Vagina (tissue), 2 donors: ENCODE measurements at places on chromosomes 1 and 21.
A peak's percentile ranks its signal among the peaks of the same experiment; 100 is the strongest.

DNA sequence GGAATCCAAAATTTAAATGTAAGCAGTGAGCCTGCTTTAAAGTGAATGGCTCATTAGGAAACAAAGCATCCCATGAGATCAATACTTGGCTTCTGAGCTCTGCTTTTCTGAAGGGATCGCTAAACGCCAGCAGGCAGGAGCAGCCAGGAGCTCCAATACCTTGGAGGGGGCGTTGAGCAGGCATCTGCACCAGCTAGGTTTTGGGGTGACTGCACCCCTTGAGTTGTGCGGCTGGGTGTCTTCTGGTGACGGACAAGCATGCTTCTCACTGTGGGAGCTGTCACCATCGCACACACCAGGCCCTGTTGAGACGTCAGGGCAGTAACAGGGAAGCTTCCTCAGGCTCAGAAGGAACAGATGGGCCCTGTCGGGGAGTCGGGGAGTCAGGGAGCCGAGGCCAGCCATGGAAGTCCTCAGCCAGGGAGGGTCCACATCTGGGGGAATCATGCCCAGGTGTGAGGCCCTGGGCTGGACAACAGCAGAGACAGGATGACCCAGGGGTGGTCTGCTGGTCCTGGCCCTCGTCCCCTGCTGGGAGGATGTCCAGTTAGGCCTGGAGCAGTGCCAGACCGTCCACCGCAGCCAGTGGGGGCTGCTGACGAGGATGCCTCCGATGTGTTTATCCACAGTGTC, 57.9 kb upstream of the ADARB1 start:
- no peak for DNase-seq

DNA sequence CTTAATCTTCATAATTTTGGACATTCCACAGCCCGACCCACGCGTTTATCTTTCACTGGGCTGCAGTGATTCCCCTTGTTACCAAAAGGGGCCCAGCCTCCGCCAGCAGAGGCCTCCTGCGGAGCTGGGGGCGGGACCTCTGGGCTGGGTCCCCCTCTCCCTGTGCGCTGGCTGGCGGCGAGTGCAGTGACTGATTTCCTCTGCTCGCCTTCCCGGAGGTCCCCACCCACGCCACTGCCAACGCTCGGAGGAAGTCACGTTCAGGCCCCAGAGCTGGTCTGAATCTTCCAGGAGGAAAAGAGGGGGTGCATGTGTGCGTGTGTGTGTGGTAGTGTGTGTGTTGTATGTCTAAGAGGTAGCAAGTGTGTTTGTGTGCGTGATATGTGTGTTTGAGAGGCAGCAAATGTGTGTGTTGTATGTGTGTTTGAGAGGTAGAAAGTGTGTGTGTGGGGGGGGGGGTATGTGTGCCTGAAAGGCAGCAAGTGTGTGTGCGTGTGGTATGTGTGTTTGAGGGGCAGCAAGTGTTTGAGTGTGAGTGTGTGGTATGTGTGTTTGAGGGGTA, 35.0 kb upstream of the JAK1 start:
- peak; percentile 90 for DNase-seq

GRCh38 chr1:24928689-24929397, 1.2 kb downstream of the RUNX3 start:
- no peak for DNase-seq

DNA sequence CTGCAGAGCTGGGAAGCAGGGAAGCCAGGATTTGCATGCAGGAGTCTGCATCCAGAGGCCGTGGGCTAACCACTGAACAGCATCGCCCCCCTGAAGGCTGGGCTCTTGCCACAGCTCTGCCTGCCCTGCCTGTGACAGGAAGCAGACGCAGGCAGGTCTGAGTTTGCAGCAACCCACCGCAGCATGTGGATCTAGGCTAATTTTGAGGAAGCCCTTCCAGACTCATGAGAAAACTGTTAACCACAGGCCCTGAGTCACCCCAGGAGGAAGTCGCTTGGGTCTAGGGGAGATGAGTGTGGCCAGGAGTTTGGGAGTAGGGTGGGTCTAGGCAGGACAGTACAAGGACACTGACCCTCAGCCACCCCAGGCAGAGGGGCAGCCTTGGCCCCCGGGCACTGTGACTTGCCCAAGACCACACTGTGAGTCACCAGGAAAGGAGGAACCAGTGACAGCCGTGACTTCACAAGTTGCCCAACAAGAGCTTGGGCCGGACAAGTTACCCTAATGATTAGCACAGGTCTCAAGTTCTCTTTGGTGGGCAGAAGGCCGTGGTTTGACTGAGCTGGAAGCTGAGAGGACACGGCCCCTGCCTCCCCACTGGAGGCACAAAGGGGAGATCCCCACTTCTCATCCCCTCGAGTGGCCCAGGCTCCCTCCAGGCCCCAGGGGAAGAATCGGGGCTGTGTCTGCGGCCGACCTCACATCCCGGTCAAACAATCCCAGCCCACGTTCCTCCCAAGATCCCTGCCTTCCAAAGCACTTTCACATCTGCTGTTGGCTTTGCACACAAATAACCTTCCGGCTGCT, 826 bp downstream of the LAPTM5 start:
- no peak for DNase-seq

GRCh38 chr1:175784831-175785230, 41.4 kb upstream of the TNR start:
- DNase-seq, result no peak

DNA sequence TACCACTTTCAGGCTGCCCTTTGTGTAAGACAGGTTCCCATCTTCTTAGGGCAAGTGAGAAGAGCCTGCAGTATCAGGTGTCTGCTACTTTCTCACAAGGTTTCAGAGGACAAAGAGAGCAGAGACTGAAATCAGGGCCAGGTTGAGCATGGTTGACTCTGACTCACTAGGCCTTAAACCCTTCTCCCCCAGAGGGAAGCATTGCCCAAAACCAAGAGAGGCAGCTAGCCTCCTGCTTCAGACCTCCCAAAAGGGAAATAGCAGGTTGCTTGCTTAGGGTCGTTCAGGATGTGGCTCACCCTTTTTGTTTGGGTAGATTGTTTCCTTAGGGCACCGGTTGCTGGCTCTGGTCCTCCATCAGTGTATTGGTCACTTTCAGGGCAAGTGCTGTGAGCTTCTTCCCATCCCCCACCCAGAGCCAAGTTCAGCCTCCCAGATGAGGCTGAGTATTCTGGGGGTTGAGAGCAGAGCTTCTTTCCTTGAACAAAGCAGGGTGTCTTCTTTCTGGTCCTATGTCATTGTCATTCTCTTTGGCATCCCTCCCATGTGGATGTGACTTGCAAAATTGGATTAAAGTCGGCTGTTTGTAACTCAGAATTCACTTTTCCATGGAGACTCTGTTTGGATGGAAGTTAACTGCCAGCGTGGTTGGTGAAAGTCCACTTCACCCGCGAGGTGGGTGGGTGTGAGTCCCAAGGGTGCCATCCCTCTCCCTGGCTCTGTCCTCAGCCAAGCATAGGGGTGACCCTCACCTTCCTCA, 55.5 kb upstream of the GALNT2 start:
- DNase-seq, result no peak

GRCh38 chr1:107670397-107671040, 294.5 kb downstream of the VAV3 start:
- DNase-seq, result no peak

DNA sequence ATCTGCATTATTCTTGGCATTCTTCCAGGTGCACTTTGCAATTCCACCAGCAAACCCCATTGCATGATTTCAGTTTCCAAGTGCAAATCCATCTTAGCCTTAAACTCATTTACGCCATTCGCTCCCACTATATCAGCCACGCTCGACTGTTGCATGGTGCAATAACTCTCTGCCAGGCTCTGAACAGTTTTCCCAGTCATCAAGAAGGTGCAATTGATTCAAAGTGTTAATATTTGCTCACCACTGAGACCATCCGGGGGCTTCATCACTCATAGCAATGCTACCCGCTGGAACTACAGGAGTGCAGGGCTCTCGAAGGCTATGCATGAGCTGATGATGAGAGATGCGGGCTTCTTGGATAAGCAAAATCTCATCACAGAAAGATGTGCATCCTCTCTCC, 488.2 kb downstream of the OMA1 start:
- no peak for DNase-seq

GRCh38 chr1:185157599-185158412, 839 bp downstream of the SWT1 start:
- no peak for DNase-seq

DNA sequence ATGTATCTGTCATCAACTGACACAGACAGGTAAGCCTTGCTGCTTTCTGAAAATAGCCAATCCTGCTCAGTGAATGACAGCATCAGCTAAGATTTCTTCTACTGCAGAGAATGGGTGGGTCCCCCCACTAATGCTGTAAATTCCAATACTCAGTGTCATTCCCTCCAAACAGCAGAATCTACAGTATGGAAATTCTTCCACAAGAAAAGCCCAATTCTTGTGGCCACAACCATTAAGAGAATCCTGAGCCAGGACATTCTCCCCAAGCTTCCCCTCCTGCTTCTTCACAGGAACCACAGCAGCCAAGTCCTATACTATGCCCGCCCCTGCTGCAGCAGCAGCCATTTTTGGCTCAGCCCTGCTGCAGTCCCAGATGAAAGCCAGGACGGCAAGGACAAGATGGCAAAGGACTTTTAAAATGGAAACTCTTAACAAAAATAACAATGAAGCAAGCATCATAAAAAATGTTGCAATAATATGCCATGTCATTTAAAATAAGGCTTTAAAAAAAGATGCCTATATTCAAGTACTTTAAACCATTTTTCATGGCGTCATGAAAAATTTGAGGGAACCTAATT, 26.8 kb downstream of the EIF4G3 start:
- DNase-seq, result no peak

GRCh38 chr1:210631399-210631798, 302.7 kb downstream of the HHAT start:
- no peak for DNase-seq

GRCh38 chr1:33784876-33785275, 79.0 kb upstream of the HMGB4 start:
- no peak for DNase-seq
